ENCODE measurements at places on chromosomes 2 and 18.

GRCh38 chr2:75456825-75457224, 103.9 kb downstream of the EVA1A start:
- DNase-seq, result no peak

GRCh38 chr2:8543383-8544170, 138.3 kb upstream of the ID2 start:
- DNase-seq, result no peak

GRCh38 chr2:118705032-118705431, 142.4 kb downstream of the EN1 start:
- no peak for DNase-seq

DNA sequence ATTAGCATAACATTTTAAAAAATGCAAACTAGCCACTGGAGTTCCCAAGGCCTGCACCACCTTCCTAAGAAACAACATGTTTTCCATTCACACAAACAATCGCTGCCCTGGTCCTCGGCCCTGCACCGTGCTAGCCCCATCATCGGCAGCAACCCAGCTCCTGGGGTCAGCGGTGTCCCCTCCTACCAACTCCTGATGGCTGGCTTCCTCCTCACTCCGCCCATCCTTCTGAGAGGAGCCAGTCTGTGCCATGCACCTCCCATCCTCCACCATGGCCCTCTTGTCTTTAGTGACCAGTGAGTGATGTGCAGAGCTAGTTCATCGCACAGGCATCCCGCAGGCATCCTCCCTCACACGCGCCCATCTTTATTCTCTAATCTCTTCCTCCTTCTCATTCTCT, 81.9 kb downstream of the LONRF2 start:
- DNase-seq, result no peak

- no peak for DNase-seq
Measured at GRCh38 chr18:67243799-67244587, 272.5 kb downstream of the DSEL start.

- DNase-seq, result peak; percentile 52
Measured at GRCh38 chr2:110948027-110948674, 172.6 kb upstream of the BCL2L11 start.

- no peak for DNase-seq
Measured at GRCh38 chr18:1017227-1018058, 112.8 kb downstream of the ADCYAP1 start.

- no peak for DNase-seq
Measured at GRCh38 chr2:195470622-195471021, 186.4 kb upstream of the SLC39A10 start.

DNA sequence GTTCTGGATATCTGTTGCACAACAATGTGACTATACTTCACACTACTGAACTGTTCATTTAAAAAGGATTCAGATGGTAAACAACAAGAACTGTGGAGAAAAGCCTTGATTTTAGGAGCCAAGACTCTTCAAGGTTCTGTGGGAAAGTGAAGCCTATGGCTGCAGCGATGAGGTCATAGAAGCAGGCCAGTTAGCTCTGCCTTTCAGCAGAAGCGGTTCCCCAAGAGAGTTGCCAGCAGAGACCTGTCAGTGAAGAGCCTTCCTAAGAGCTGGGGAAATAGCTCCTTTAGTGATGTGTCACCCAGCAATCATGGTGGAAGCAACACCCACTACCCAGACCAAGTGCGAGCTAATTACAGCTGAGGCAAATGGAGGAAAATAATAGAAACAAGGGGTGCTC, 346.5 kb upstream of the ETAA1 start:
- no peak for DNase-seq

DNA sequence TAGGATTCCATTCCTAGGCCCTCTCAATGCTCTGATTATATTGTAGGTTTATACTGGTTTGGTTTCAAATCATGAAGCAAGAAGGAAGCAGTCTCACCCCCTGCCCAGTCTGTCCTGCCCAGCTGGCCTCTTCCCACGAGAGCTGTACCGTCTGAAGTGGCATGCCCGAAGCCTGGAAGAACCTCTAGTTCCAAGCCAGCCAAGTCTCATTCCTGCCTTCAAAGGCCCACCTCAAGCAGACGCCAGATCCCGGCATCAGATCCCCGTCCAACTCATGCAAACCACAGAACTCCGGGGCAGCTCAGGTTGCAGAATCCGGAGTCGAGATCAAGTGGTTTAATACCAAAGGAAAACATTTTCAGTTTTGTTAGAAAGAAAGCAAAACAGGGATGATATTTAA, 234.4 kb downstream of the LPIN1 start:
- DNase-seq, result no peak

DNA sequence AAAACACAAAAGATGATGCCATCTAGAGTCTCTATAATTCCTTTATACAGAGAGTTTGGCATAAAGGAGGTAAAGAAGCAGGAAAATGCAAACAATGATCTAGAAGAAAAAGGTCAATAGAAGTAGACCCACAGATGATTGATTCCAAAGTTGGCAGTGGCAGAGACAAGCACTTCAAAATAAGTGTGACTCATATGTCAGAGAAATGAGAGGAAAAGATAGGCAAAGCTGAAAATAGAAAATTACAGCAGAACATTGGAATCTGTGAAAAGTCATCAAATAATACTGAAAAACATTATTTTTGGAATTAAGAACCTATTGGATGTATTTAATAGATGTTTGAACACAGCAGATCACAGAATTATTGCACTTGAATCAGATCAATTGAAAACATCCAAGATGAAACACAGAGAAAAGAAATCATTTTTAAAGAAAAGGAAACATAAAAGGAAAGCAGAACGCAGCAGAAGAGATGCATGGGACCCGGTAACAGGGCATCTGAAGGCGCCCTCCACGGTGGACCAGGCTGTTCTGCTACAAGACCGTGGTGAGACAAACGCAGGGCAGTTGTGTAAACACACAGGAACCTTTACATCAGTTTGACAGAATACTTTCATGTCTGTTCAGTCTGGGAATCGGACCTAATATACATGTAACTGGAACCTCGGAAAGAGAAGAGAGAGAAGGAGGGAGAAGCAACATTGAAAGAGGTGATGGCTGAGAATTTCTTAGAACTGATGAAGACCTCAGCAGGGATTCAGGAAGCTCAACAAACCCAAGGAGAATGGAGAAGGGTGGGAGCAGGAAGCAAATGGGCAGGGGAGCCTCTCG, 74.6 kb upstream of the GPC1 start:
- no peak for DNase-seq

DNA sequence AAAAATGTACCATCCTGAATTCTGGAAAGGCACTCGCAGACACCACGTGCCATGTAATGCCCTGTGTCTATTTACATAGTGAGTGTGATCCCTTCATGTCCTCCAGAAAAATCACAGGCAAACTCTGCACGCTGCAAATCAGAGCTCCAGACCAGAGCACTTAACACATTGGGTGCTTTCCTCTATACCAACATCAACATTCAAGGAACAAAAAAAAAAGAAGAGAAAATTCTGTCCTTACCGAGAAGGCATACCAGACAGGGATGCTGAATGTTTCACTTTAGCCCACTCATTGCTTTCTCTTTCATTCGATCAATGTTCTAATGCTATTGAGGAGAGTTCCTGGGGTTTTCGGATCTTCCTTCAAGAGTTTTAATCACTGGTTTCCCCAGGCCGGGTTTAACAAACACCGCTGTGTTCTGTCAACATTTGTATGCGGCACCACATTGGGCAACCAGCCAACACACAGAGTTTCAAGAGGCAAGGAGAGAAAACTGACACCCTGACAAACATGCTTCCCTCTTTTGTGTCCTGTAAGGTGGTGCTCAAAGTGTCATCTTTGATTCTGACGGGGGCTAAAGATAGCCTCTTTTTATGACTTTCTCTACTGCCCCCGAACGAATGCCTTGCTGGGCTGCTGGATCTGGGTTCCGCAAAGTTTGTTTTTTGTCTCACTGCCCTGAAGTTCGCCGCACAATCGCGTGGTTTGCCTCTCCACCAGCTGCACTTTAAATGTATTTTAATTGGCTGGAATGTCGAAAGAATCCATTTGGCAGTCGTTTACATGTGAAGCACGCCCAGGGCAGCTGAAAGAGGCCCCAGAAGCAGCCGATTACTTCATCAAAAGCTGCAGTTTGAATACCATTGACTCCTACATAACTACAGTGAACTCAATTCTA, 106.4 kb upstream of the NCKAP5 start:
- peak; percentile 67 for DNase-seq

GRCh38 chr18:3397031-3397750, 52.8 kb upstream of the TGIF1 start:
- no peak for DNase-seq

- DNase-seq, result no peak
Measured at GRCh38 chr2:160224060-160224459, 24.0 kb upstream of the ITGB6 start.

GRCh38 chr2:172211512-172211911, 108.8 kb upstream of the DLX2 start:
- DNase-seq, result no peak

- DNase-seq, result no peak
Measured at GRCh38 chr2:47005687-47006086, 90.1 kb upstream of the MCFD2 start.

GRCh38 chr2:18149660-18150246, 271.3 kb downstream of the KCNS3 start:
- DNase-seq, result peak; percentile 11

- DNase-seq, result no peak
Measured at GRCh38 chr2:160701822-160702221, 208.2 kb upstream of the RBMS1 start.

DNA sequence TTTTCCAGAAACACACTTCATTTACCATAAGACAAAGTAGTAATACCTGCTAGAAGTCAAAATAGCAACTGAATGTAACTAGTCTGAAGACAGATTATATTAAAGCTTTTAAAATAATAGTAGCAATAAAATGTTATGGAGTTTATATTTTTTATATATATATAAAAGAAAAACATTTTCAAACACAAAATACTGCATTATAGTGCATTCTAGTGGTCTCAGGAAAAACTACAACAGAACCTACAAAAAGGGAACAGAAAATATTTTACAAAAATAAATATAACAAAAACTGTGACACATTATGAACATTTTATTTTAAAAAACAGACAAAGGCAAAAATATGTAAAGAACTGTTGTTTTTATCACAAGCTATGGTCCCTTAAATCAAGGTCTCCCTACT, 48.0 kb downstream of the STRN start:
- DNase-seq, result no peak

- DNase-seq, result no peak
Measured at GRCh38 chr18:44536046-44536445, 144.6 kb upstream of the SETBP1 start.

GRCh38 chr2:134253117-134253704, 661 bp upstream of the MGAT5 start:
- DNase-seq, result peak; percentile 49

GRCh38 chr2:199704358-199705238, 146.4 kb downstream of the FTCDNL1 start:
- DNase-seq, result no peak

DNA sequence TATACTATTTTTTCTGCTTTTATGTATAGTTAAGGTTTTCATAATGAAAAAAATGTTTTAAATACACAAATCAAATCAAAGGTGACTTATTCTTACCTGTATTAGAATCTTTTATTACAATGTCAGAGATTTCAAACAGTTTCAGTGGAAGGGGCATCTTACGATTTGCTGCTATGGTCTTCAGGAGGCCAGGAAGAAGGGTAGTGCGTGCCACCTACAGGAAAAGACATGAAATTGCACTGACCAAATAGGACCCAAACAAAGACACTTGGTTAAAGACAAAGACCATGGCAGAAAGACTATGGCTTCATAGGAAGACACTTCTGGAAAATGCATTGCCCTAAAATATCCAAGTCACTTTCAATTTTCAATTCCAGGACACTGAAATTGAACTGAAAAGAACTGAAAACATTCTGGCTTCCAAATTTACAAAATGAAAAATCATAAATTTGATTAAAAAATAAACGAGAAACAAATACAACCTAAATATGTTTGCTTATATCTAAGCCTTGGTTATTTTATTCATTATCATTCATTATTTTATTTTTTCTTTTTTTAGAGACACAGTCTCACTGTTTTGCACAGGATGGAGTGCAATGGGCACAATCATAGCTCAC, 42.1 kb downstream of the FARSB start:
- DNase-seq, result peak; percentile 30

DNA sequence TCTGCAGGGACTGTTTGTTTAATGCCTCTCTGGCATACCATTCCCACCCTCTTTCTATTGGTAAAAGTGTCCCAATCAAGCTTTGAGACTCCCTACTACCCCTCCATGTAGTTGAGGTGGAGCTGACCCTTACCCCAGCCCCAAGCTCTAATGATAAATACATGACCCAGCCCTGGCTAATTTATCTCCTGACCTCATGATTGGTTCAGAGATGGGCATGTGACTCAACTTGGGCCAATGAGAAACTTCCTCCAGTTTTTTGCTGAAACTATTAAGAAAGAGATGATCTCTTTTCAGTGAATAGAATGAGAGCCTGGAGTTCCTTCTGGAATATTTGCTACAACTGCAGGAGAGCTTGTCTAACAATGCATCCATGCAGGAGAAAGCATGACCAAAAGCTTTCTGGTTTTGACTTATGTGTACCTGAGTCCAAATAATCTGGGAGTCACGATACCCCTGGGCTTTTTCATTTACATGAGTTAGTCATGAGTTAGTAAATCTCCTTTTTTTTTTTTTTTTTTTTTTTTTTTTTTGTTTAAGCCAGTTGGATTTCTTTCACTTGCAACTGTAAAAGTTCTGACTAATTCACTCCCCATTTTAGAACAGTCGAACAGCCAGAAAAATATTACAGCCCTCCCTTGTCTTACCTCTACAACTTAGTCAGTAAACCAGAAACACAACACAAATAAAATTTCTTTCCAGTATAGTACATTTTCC, 66.5 kb upstream of the TLK1 start:
- DNase-seq, result no peak

- no peak for DNase-seq
Measured at GRCh38 chr18:76991021-76991688, 141.4 kb downstream of the MBP start.

DNA sequence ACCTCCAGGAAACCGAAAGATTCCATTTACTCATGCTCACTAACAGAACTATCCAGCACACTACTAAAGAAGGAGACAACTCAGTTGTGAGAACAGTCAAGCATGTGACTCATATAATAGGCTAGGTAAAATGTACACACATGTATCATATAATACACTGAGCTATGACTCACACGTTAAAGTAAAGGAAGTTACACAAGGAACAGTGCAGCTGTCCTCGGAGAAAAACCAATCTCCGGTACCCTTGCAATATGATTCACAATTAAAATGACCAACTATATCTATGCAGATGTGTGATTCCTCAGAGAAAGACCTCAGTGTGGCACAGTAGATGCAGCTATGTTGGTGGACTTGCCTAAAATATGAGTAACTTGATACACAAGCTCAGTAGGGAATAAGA, 76.5 kb downstream of the STRN start:
- DNase-seq, result no peak
